Mesothelial cell of epicardium (in vitro differentiated cells): ENCODE measurements at places on chromosomes 16 and 17. TPM values are rescaled to one million over a fixed set of nuclear protein-coding genes. Genes with fewer than 3 reads are reported as not detected.
A peak's percentile ranks its signal among the peaks of the same experiment; 100 is the strongest.

- no peaks in the 10 kb centered on the region for H3K36me3 ChIP-seq
- no peaks in the 10 kb centered on the region for H3K27me3 ChIP-seq
- H3K4me1 ChIP-seq: no peaks in the 10 kb centered on the region
- no peak for DNase-seq
- H3K27ac ChIP-seq: no peak overlapping the region
Observed at GRCh38 chr16:12289175-12290063, 312.9 kb downstream of the SNX29 start.

DNA sequence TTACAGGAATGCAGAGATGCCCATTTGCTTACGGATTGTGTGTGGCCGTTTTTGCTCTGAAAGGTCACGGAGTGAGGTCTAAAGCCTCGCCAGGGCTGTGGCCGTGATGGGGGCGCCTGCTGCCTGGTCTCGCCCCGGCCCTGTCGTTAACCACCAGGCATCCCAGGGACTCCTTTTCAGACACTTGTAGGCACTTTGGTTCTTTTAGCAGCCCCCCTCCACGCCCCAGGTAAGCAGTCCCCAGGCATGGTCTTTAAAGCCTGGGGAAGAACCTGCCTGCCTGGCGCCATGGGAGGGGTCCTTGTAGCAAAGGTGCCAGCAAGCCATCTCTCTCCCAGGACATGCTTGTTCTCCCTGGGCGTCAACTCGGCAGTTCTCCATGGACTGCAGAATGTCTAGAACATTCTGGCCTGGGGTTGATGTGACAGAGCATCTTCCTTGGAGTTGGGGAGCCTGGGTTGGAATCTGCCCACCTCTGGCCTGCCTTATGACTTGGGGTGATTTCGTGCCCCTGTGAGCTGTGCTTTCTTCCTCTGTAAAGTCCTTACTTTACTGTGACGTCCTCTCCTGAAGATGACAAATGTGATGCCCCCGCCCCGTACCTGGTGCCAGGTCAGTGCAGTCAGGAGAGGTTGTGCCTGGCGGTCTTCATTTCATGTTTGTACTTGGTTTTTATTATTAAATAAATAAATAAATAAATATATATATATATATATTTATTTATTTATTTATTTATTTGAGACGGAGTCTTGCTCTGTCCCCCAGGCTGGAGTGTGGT, 5.4 kb downstream of the KCTD5 start:
- H3K4me3 ChIP-seq: no peak overlapping the region
- no peak for DNase-seq
- H3K27ac ChIP-seq: no peak overlapping the region
- H3K36me3 ChIP-seq: peaks cover 4% of the 10 kb centered on the region

- no peaks in the 10 kb centered on the region for H3K36me3 ChIP-seq
- peaks cover 18% of the 10 kb centered on the region for H3K4me1 ChIP-seq
- peak overlapping the region; percentile 87 for H3K27ac ChIP-seq
- DNase-seq: no peak
- peaks cover 3% of the 10 kb centered on the region for H3K27me3 ChIP-seq
- peak overlapping the region; percentile 14 for H3K4me3 ChIP-seq
Observed at GRCh38 chr16:77963185-77964044, 58.9 kb upstream of the CLEC3A start.

DNA sequence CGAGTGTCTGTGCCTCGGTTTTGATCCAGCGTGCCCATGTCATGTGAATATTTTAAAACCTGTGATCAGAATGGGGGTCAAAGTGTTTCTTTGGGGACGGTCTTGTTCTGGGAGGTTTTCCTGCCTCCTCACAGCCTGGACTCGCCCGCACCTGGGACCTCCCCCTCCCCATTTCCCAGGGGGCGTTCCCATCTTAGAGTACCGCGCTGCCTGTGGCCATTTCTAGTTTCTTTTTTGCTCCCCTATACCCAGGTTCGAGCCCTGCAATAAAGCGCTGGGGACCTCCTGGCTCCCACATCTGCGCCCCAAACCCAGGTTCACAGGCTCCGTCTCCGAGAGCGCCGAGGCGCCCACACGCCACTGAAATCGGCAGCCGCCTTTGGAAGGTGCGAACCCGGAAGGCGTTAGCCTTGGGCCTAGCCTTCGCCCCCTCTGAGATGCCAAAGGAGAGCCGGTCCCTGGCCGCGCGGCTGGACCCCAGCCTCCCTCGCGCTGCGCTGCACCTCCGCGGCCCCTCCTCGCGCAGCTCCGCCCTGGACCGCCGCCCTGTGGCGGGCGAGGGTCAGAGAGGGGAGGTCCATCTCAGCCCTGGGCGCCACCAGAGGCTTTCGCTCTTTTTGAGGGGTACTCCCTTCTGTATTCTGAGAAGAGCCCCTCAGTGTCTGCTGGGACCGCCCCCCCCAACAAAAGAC, 1.7 kb downstream of the KCNJ12 start:
- H3K36me3 ChIP-seq: no peaks in the 10 kb centered on the region
- no peak overlapping the region for H3K27ac ChIP-seq
- no peak for DNase-seq
- peaks cover 80% of the 10 kb centered on the region for H3K27me3 ChIP-seq
- peak overlapping the region; percentile 61 for H3K4me3 ChIP-seq

- no peak overlapping the region for H3K27ac ChIP-seq
- peaks cover 14% of the 10 kb centered on the region for H3K36me3 ChIP-seq
- DNase-seq: no peak
- no peaks in the 10 kb centered on the region for H3K27me3 ChIP-seq
Observed at GRCh38 chr17:9512323-9513168, 63.1 kb downstream of the STX8 start.

GRCh38 chr16:590188-590814, 435 bp downstream of the RAB40C start:
- peak overlapping the region; percentile 82 for H3K27ac ChIP-seq
- H3K4me1 ChIP-seq: peaks cover 49% of the 10 kb centered on the region
- H3K4me3 ChIP-seq: peak overlapping the region; percentile 83
- no peaks in the 10 kb centered on the region for H3K36me3 ChIP-seq
- DNase-seq: no peak

GRCh38 chr16:20910781-20911321, 10.3 kb downstream of the LYRM1 start:
- no peaks in the 10 kb centered on the region for H3K27me3 ChIP-seq
- peaks cover 5% of the 10 kb centered on the region for H3K36me3 ChIP-seq
- H3K4me3 ChIP-seq: no peak overlapping the region
- DNase-seq: no peak
- H3K4me1 ChIP-seq: peaks cover 23% of the 10 kb centered on the region
- no peak overlapping the region for H3K27ac ChIP-seq

DNA sequence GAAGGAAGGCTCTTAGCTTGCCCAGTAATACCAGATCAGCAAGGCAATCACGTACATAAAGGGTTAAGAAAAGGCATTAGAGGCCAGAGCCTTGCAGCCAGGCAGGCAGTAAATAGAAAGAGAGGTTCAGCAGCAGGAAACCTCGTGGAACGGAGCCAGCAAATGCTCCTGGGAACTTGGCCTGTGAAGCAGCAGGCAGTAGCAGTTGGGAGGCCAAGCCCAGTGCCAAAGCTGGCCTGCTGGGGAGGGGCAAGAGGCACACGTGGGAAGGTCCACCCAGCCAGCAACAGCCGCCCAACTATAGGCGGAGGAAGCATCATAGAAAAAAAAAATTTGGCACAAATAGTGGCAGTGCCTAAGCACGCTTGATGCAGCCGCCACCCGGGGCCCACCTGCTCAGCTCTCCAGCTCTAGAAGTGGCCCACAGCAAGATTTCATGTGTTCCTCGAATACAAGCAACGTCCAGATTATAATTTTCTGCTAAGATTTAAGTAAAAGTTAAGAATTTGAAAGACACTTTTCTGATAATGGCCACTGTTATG, 2339.5 kb downstream of the TP53TG3F start:
- H3K4me1 ChIP-seq: no peaks in the 10 kb centered on the region
- no peaks in the 10 kb centered on the region for H3K27me3 ChIP-seq
- H3K36me3 ChIP-seq: no peaks in the 10 kb centered on the region

DNA sequence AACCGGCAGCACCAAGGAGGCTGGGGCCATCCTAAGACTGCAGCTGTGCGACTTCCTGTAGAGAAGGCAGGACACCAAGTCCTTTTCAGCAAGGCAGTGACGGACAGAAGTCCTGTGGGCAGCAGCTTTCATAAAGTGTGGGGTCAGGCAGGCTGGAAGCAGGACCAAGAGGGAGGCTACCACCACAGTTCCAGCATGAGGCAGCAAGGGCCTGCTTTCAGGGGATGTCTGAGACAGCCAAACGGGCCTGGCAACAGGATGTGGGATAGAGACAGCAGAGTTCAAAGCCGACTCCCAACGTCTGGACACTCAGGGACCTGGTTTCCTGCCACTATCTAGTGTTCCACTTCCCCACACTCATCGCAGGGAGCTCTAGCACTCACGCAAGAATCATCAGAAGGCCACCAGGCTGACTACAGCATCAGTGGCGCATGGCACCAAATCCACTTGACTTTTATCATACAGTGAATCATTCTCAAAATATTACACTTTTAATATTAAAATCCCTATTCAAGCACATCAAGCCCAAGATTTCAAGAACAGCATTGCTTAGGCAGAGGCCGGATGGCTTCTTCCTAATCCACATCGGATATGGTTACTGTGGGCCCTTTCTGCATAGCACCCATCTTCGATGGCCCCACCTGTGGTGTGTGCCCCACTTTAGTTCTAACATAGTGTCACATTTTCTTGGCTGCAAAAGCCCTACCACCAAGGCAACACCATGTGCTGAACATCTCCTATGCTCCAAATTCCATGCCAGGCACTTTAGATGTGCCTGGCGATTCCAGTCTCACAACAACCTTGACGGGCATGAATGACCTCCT, 5.2 kb downstream of the USP7 start:
- peak overlapping the region; percentile 70 for H3K27ac ChIP-seq

- H3K4me1 ChIP-seq: no peaks in the 10 kb centered on the region
- no peak overlapping the region for H3K27ac ChIP-seq
Observed at GRCh38 chr16:17691899-17692176, 221.1 kb upstream of the XYLT1 start.

DNA sequence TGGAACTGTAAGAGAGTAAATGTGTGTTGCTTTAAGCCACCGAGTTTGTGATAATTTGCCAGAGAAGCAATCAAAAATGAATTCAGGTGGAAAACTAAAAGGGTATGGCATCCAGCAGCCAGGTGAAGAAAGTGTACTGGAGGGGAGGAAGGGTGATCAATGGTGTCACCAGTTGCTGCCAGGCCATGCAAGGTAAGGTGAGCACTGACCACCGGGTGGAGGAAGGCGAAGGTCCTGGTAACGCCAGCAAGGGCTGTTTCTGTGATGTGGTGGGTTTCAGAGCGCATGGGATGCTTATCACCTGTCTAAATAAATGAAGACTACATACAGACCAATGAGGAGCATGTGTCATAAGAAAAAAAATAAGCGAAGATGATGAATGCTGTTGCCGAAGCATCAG, 6.9 kb downstream of the FA2H start:
- H3K4me3 ChIP-seq: no peak overlapping the region
- peaks cover 57% of the 10 kb centered on the region for H3K27me3 ChIP-seq
- H3K4me1 ChIP-seq: no peaks in the 10 kb centered on the region
- no peaks in the 10 kb centered on the region for H3K36me3 ChIP-seq
- DNase-seq: no peak

GRCh38 chr16:82063456-82064082, 28.5 kb downstream of the HSD17B2 start:
- peaks cover 11% of the 10 kb centered on the region for H3K4me1 ChIP-seq
- DNase-seq: no peak
- no peaks in the 10 kb centered on the region for H3K36me3 ChIP-seq
- no peak overlapping the region for H3K4me3 ChIP-seq
- peaks cover 7% of the 10 kb centered on the region for H3K27me3 ChIP-seq

The LAT gene
- 6.3 to 7.9 TPM (median 6.5 TPM) in 3 replicates for total RNA-seq

The PYDC1 gene
- not detected in 3 replicates for total RNA-seq

The GNG13 gene
- not detected in 3 replicates for total RNA-seq

The IQCK gene
- total RNA-seq: 14.7 to 16.0 TPM (median 15.4 TPM) in 3 replicates

The RBL2 gene
- 57.2 to 59.2 TPM (median 58.1 TPM) in 3 replicates for total RNA-seq

The LIMD2 gene
- 76.5 to 79.3 TPM (median 77.0 TPM) in 3 replicates for total RNA-seq

The ABCC6 gene
- total RNA-seq: 2.6 to 4.2 TPM (median 3.2 TPM) in 3 replicates

The SHBG gene
- total RNA-seq: 0.60 to 0.84 TPM (median 0.82 TPM) in 3 replicates
